ENCODE measurements at places on chromosomes 3 and 15.

DNA sequence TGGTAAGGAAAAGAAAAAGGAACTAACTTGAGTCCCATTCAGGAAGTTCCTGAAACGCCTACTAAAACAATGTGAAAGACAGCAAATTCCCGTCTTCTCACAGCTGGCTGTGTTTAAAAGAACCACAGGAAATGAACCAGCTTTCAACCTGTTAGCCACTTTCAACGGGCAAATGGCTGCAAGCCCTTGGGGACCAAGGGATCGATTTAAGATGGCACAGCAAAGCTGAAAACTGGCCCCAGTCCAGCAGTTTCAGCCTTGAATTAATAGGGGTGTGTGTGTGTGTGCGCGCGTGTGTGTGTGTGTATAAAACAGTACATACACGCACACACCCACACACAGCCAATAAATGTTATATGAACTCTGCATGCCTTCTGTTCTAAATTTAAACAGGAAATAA, 168.7 kb upstream of the TMCO5A start:
- DNase-seq = no peak

- DNase-seq = no peak
These were observed 116.2 kb upstream of the ABHD17C start for GRCh38 chr15:80578871-80579270.

- DNase-seq = no peak
These were observed at the start of gene GPR27 for GRCh38 chr3:71753701-71754609. Gene GPR27, plus strand, starts transcription at chr3:71753855. Its CDS starts 195 bp downstream, at chr3:71754050.

DNA sequence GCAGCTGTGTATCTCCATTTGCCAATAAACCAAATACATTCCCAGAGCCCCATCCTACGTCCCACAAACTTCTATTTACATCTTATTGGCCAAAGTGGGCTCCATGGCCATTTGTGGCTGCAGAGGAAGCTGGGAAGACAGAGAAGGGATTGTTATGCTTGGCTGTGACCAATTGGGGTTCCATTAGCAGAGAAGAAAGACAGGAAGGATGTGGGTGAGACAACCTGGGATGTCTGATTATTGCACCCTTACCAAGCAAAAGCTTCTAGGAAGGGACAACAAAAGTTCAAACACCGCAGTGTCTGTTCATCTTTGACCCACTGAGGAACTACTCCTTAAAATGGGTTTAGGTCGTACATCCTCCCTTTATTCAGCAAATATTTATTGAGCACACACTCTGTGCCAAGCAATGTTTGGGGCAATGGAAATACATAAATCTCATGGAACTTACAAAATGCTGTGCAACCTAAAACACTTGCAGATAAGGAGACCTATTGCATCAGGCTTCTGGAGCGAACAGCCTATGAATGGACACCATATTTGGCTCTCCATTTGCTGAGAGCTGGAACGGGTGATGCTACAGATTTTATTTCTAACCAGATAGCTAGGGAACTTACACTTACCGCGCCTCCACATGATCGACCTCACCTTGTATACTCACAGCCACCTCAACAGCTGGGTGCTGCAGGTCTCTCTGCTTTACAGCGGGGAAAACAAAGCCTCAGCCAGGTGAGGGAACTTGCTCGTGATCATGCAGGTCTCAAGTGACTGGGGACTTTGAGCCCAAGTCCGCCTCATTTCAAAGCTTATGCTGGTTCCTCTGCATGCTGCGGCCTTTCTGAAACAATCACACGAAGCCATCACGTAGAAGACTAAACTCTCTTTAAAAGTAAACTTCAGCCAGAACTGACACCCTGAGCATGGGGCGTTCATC, 21.4 kb upstream of the NR2E3 start:
- DNase-seq = no peak

DNA sequence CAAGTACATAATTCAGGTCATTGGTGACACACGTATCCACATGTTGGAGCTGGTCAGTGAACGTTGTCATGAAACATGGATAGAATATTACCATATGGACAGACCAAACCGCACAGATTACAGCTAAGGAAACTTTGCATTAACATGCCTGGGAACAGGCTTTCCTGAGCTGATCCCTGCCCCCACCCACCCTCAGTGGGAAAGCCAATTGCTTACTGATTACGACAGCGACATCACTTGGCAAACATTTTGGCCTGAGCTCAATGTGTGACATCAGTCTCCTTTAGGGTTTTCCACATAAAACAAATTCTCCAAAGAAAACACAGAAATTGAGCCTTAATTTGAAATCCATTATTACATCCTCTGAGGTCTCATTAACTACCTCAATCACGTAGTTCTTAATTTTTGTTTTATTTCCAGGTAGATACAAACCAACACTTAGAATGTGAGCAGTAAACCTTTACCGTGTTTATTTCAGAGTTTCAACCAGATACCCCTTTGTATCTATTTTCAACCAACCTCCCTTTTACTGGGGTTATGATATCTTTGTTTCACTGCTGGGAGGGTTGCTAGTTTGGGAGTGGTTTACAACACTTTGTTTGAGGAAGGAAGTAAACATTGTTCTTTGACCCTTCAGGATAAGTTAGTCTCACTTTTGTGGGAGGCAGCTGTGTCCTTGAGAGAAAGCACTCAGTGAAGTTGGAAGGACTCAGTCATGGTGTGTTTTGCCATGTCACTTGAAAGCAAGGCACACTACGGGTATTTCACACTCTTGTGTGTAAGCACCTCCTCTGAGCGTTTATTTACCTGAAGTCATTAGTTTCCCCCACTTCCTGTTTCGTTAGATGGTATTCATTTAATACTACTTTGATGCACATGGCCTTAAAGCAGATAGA, 103.1 kb downstream of the CMSS1 start:
- no peak for DNase-seq
